Peyer's patch (tissue), 4 donors: ENCODE measurements at places on chromosomes 12 and 14. TPM values are rescaled to one million over a fixed set of nuclear protein-coding genes. Genes with fewer than 3 reads are reported as not detected.

Gene HNRNPC
- 201 TPM for total RNA-seq

Gene MDM2
- total RNA-seq, result 126 TPM

Gene NTF3
- not detected for total RNA-seq

Gene SLC6A12
- total RNA-seq, result not detected

Gene PPP4R3A
- 194 TPM for total RNA-seq

Gene PTGER2
- total RNA-seq, result 6.4 TPM

Gene CD69
- 9.3 TPM for total RNA-seq

Gene PYGL
- total RNA-seq, result 3.0 TPM

Gene CLSTN3
- 120 TPM for total RNA-seq

Gene BIN2
- 3.3 TPM for total RNA-seq

Gene LAG3
- total RNA-seq, result 1.6 TPM

Gene DTX3
- 4.2 TPM for total RNA-seq

Gene BBOF1
- 3.6 TPM for total RNA-seq

Gene DNAI7
- not detected for total RNA-seq

Gene KLRC2
- total RNA-seq, result 8.3 TPM

Gene CABP1
- 0.95 TPM for total RNA-seq

Gene OTOGL
- 0.18 TPM for total RNA-seq

Gene CCDC88C
- total RNA-seq, result 93.1 TPM

Gene INHBC
- not detected for total RNA-seq

Gene RERGL
- total RNA-seq, result 5.5 TPM

Gene LUM
- total RNA-seq, result 65.2 TPM

Gene AKAP5
- total RNA-seq, result 0.57 TPM

Gene RESF1
- 287 TPM for total RNA-seq

Gene KRT72
- 4.5 TPM for total RNA-seq

Gene KRT8
- 2,048 TPM for total RNA-seq

Gene KCNH3
- total RNA-seq, result not detected

Gene ENDOU
- not detected for total RNA-seq

Gene SLC5A8
- not detected for total RNA-seq

Gene IQSEC3
- 0.76 TPM for total RNA-seq

Gene OAS2
- 5.4 TPM for total RNA-seq
